ENCODE measurements at places on chromosomes 13 and 19.

DNA sequence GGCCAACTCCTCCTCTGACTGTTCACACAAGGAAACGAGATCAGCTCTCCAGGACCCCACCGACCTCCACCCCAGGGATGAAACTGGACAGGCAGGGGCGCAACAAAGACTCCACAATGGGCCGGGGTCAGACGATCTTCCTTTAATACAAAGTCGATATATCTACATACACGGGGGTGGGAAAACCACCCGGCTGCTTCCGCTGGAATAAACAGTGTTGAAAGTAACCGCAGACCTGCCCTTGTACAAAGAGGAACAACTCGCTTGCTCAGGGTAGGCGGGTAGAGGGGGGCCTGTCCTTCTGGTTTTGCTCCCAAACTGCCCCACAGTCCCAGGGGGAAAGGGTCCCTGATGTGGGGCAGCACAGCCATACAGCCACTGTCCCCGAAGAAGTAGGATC is 135.2 kb downstream of the PTPRS start:
- DNase-seq: no peak
- H3K4me1 ChIP-seq: no peaks in the 10 kb centered on the region
- H3K36me3 ChIP-seq: no peaks in the 10 kb centered on the region
- H3K27me3 ChIP-seq: no peaks in the 10 kb centered on the region

DNA sequence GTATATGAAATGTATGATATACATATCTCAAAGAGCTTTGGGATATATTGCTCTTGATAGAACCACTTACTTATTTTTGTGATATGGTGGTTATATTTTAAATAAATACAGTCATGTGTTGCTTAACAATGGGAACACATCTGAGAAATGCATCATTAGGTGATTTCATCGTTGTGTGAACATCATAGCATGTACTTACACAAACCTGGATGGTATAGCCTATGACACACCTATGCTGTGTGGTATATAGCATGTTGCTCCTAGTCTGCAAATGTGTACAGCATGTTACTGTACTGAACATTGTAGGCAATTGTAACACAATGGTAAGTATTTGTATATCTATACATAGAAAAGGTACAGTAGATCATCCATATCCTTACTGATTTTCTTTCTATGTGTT is 7.7 kb downstream of the RB1 start:
- no peaks in the 10 kb centered on the region for H3K36me3 ChIP-seq
- no peaks in the 10 kb centered on the region for H3K4me1 ChIP-seq
- H3K27me3 ChIP-seq: no peaks in the 10 kb centered on the region
- no peak for DNase-seq
- H3K4me3 ChIP-seq: no peak overlapping the region

DNA sequence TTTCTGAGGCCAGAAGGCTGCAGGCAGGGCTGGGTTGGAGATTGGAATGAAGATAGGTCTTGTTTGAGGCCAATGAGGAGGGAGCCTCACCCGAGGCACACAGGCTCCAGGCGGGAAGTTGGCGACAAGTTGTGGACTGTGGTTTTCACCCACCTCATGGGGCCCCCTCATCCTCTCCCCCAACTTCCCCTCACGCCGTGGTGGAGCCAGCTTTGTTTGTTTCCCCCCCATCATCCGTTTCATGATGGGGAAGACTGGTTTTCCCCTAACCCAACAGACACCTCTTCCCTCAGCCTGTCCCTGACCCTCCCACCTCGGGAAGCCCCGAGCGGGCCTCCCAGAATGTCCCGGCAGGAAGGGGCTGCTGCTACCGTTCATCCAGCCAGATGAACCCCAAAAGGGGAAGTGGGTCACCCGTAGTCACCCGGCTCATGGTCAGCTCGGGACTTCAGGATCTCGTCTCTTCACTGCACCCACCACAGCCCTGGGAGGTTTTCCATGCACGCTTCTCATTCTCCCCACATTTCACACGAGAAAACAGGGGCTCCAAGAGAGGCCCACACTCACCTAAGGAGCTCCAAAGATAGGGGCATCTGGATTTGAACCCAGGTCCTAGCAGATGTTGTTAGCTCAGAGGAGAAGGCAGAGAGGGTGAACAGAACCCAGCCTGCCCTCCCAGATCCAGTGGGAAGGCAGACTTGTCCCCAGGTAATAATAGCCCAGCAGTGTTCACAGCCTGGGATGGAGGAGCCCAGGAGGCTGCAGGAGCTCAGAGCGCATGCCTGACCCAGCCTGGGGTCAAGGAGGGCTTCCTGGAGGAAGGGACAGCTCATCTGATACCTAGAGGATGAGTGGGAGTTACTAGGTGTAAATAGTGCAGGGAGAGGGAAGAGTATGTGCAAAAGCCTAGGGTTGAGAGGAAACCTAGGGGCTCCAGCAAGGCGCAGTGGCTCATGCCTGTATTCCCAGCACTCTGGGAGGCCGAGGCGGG is 23.5 kb downstream of the CEACAM16 start:
- no peaks in the 10 kb centered on the region for H3K27me3 ChIP-seq
- H3K36me3 ChIP-seq: no peaks in the 10 kb centered on the region
- no peak for DNase-seq
- no peak overlapping the region for H3K27ac ChIP-seq

- no peaks in the 10 kb centered on the region for H3K36me3 ChIP-seq
- no peaks in the 10 kb centered on the region for H3K27me3 ChIP-seq
- no peak overlapping the region for H3K27ac ChIP-seq
- H3K4me1 ChIP-seq: no peaks in the 10 kb centered on the region
- no peak for DNase-seq
- H3K4me3 ChIP-seq: no peak overlapping the region
These were observed 120.9 kb upstream of the TSC22D1 start for GRCh38 chr13:44697058-44697457.

- H3K4me1 ChIP-seq: no peaks in the 10 kb centered on the region
- no peaks in the 10 kb centered on the region for H3K27me3 ChIP-seq
- H3K27ac ChIP-seq: no peak overlapping the region
- no peak for DNase-seq
These were observed 29.6 kb downstream of the EPN1 start for GRCh38 chr19:55704494-55705245.

GRCh38 chr19:703329-703650 is 5.4 kb upstream of the PALM start:
- H3K27me3 ChIP-seq: no peaks in the 10 kb centered on the region
- no peaks in the 10 kb centered on the region for H3K36me3 ChIP-seq
- no peak overlapping the region for H3K27ac ChIP-seq
- H3K4me1 ChIP-seq: no peaks in the 10 kb centered on the region

- no peak for DNase-seq
- H3K27ac ChIP-seq: no peak overlapping the region
- H3K27me3 ChIP-seq: no peaks in the 10 kb centered on the region
- H3K36me3 ChIP-seq: no peaks in the 10 kb centered on the region
These were observed 25.4 kb downstream of the SERP2 start for GRCh38 chr13:44399074-44399473.

DNA sequence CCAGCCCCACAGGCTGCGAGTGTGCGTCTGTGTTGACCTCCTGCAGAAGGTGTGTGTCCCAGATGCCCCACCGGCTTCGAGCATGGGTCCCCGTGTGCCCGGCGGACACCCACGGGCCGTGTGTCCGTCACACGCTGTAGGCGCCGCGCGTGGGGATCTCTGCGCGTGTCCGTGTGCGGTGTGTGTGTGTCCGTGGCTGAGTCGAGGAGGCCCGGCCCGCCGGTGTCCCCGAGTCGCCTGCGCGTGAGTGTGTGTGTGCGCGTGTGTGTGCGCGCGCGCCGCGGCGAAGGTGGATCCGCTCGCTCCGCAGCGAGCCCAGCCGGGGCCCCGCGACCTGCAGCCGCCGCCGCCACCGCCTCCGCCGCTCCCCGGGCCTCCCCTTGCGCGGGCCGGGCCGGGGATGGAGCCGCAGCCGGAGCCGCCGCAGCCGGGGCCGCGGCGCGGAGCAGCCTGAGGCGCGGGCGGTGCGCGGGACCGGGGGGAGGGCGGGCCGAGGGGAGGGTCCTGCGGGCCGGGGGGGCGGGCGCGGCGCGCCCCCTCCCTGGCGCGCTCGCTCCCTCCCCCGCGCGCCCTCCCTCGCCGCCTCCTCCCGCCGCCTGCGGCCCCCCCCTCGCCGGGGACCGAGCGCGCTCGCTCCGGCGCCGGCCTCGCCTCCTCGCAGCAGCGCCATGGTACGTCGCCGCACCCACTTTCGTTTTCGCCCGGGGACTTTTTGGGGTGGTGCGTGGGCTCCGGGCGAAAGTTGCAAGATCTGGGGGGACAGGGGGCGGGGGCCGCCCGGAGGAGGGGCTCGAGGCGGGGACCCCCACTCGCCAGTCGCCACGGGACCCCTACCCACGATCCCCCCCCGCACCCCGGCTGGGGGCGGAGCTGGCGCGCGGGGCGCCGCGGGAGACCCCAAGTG is 7.1 kb upstream of the NFIC start:
- H3K36me3 ChIP-seq: no peaks in the 10 kb centered on the region
- H3K27ac ChIP-seq: peak overlapping the region; percentile 100
- peaks cover 10% of the 10 kb centered on the region for H3K4me1 ChIP-seq
- no peaks in the 10 kb centered on the region for H3K27me3 ChIP-seq
- peak overlapping the region; percentile 97 for H3K4me3 ChIP-seq
- no peak for DNase-seq

DNA sequence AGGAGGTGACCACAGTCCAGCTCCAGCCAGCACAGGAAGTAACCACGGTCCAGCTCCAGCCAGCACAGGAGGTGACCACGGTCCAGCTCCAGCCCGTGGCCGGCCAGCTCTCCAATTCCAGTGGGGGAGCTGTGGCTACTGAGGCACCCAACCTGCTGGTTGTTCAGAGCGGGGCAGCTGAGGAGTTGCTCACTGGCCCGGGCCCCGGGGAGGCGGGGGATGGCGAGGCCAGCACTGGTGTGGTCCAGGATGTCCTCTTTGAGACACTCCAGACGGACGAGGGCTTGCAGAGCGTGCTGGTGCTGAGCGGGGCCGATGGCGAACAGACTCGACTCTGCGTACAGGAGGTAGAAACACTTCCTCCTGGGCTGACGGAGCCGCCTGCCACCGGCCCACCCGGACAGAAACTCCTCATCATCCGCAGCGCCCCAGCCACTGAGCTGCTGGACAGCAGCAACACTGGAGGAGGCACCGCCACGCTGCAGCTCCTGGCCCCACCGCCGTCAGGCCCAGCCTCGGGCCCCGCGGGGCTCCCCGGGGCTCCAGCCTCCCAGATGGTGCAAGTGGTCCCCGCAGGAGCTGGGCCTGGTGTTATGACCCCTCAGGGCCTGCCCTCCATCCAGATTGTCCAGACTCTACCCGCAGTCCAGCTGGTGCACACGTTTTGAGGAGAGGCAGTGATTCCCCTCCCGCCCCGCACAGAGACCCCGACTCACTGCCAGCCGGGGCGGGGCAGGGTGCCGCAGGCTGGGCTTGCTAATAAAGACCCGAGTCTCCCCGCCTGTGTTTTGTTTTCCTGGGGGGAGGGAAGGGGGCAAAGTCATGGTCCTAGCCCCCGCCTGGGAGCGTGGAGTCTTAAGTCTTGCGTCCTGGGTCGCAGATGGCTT is 1.0 kb upstream of the NAT14 start:
- H3K27me3 ChIP-seq: no peaks in the 10 kb centered on the region
- peak overlapping the region; percentile 97 for H3K27ac ChIP-seq
- DNase-seq: no peak
- H3K4me1 ChIP-seq: no peaks in the 10 kb centered on the region
- H3K4me3 ChIP-seq: peak overlapping the region; percentile 61
- peaks cover 31% of the 10 kb centered on the region for H3K36me3 ChIP-seq

GRCh38 chr19:14048443-14049153 is 13.3 kb downstream of the PALM3 start:
- no peak for DNase-seq
- no peaks in the 10 kb centered on the region for H3K4me1 ChIP-seq
- no peak overlapping the region for H3K4me3 ChIP-seq
- no peaks in the 10 kb centered on the region for H3K27me3 ChIP-seq
- no peak overlapping the region for H3K27ac ChIP-seq
- H3K36me3 ChIP-seq: peaks cover 15% of the 10 kb centered on the region

GRCh38 chr13:96991072-96991471 is 3.2 kb downstream of the OXGR1 start:
- H3K27ac ChIP-seq: no peak overlapping the region
- no peak overlapping the region for H3K4me3 ChIP-seq
- no peak for DNase-seq
- H3K36me3 ChIP-seq: no peaks in the 10 kb centered on the region

- DNase-seq: no peak
- H3K4me3 ChIP-seq: no peak overlapping the region
- no peaks in the 10 kb centered on the region for H3K36me3 ChIP-seq
- H3K27ac ChIP-seq: no peak overlapping the region
- no peaks in the 10 kb centered on the region for H3K4me1 ChIP-seq
- no peaks in the 10 kb centered on the region for H3K27me3 ChIP-seq
These were observed 682.4 kb downstream of the UQCRFS1 start for GRCh38 chr19:28530406-28531035.

GRCh38 chr13:102376318-102376717 is 25.5 kb downstream of the FGF14 start:
- no peak overlapping the region for H3K4me3 ChIP-seq
- no peaks in the 10 kb centered on the region for H3K27me3 ChIP-seq
- no peaks in the 10 kb centered on the region for H3K36me3 ChIP-seq
- H3K27ac ChIP-seq: no peak overlapping the region
- no peak for DNase-seq

- no peaks in the 10 kb centered on the region for H3K36me3 ChIP-seq
- H3K27me3 ChIP-seq: no peaks in the 10 kb centered on the region
These were observed 9.1 kb upstream of the POP4 start for GRCh38 chr19:29596885-29597525.

DNA sequence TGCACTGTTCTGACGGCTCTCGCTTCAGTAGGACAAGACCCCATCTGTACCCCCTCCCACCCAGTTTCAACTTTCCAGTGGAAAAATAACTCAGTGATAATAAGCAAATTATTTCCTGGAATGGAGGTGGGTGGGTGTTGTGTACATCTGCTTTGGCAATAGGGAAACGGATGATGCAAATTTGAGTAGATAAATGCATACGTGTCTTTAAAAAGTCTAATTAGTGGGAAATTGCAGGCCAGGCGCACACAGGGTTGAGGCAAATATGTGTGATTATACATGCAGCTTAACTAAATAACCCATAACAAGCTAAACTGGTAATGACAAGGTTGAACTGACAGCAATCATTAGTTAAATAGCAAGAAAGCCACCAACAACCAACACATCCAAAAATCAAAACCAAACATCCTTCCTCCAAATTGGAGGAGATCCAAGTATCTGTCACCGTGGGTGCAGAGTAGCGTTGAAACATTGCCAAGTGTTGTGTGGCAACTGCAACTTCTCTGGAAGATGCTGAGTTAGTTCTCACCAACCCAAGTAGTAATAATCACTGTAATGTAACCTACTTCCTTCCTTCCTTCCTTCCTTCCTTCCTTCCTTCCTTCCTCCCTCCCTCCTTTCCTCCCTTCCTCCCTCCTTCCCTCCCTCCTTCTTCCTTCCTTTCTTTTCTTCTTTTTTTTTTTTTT is 54.6 kb downstream of the TRPM4 start:
- no peak overlapping the region for H3K27ac ChIP-seq
- no peaks in the 10 kb centered on the region for H3K36me3 ChIP-seq
- no peak for DNase-seq
- H3K4me3 ChIP-seq: no peak overlapping the region
- peaks cover 28% of the 10 kb centered on the region for H3K4me1 ChIP-seq

GRCh38 chr19:42217520-42218437 is at the start of gene DEDD2:
Gene DEDD2, minus strand, starts transcription at chr19:42217677. Its CDS starts 670 bp downstream, at chr19:42217007.
- DNase-seq: peak; percentile 94
- H3K4me3 ChIP-seq: peak within 1 kb of the TSS; percentile 80
- peak within 1 kb of the TSS; percentile 93 for H3K27ac ChIP-seq
- no peaks in the 10 kb centered on the region for H3K4me1 ChIP-seq
- H3K36me3 ChIP-seq: peaks cover under 1% of the 10 kb centered on the region

GRCh38 chr13:77386046-77386445 is 59.2 kb upstream of the MYCBP2 start:
- no peak overlapping the region for H3K4me3 ChIP-seq
- H3K27ac ChIP-seq: no peak overlapping the region
- H3K27me3 ChIP-seq: no peaks in the 10 kb centered on the region

- no peaks in the 10 kb centered on the region for H3K36me3 ChIP-seq
- DNase-seq: no peak
- H3K4me3 ChIP-seq: no peak overlapping the region
- H3K27ac ChIP-seq: no peak overlapping the region
- no peaks in the 10 kb centered on the region for H3K4me1 ChIP-seq
These were observed 13.2 kb upstream of the CYP4F22 start for GRCh38 chr19:15495151-15495550.

Measured in tibial nerve (tissue), 4 donors.